ENCODE measurements at places on chromosomes 13 and 19. TPM values are rescaled to one million over a fixed set of nuclear protein-coding genes. Genes with fewer than 3 reads are reported as not detected.

- H3K27ac ChIP-seq: peak overlapping the region; percentile 96
- H3K4me1 ChIP-seq: peaks cover 42% of the 10 kb centered on the region
- no peaks in the 10 kb centered on the region for H3K27me3 ChIP-seq
- DNase-seq: no peak
These were observed 21.2 kb downstream of the ATP11A start for GRCh38 chr13:112710855-112711527.

DNA sequence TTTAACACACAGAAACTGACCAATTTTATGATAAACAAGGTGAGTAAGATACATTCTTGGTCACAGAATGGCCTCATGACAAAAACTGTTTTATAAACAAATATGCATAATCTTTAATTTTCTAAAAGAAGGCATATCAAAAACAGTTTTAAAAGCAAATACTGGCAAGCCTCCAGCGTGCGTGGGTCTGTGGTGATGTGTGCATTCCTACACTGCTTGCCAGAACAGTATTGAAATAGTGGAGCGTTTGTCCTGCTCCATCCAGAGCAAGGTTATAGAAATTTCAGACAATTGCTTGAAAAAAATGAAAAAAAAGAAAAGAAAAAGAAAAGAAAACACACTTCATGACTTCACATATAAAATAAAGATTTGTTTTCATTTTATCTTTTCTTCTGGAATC, 140.9 kb downstream of the MZT1 start:
- H3K4me1 ChIP-seq: no peaks in the 10 kb centered on the region
- H3K36me3 ChIP-seq: no peaks in the 10 kb centered on the region
- H3K4me3 ChIP-seq: no peak overlapping the region
- no peak for DNase-seq
- no peaks in the 10 kb centered on the region for H3K27me3 ChIP-seq

The CYP4F11 gene
- total RNA-seq: not detected

DNA sequence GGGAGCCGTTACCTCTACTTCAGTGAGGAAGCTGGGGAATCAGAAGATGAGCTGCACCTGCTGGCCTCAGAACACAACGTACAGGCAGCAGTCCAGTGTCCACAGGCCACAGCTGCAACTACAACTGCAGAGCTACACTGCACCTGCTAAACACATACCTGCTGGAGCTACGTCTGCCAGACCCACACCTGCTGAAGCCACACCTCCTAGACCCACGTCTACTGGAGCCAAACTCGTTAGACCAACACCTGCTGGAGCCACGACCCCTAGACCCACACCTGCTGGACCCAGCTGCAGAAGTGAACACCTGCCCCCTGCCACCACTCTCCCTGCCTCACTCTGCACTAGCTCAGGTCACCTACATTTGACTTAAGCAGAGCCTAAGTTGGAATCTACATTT, 169.9 kb downstream of the USP12 start:
- no peak overlapping the region for H3K27ac ChIP-seq
- H3K36me3 ChIP-seq: no peaks in the 10 kb centered on the region
- H3K4me3 ChIP-seq: no peak overlapping the region
- DNase-seq: no peak
- peaks cover 16% of the 10 kb centered on the region for H3K27me3 ChIP-seq

DNA sequence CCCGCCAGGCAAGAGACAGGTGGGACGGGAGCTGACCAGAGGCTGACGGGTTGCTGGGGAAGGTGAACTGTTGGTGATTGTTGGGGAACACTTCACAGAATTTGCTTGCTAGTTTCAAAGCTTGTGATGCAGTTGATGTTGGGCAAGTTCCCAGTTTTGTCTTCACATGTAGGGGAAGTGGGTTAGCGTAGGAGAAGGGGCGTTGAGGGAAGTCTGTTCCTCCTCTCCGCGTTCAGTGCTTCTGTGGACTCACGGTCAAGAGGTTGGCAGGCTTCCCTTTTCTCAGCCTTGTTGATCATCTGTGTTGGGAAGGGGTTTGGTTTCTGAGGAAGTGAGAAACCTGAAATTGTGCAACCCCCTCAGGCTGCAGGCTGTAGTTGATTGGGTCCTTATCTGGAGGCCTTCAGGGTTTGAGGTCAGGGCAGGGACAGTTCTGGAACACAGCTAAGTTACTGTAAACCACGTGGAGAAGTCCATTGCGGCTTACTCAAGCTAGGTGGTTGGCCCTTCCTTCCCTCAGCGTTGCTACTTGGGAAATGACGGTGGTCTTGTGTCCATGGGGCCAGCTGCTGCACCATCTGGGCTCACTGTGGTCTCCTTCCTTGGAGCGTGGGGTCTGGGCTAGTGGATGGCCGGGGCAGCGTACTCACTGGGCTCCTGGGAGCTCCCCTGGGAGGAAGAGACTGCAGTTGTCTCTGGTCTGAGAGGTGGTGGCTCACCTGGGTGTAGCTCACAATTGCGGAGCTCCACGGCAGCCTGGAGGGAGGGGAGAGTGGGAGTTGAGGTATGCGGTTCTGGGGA, 7.5 kb downstream of the RPS9 start:
- H3K27me3 ChIP-seq: no peaks in the 10 kb centered on the region
- no peak overlapping the region for H3K4me3 ChIP-seq
- no peak for DNase-seq

DNA sequence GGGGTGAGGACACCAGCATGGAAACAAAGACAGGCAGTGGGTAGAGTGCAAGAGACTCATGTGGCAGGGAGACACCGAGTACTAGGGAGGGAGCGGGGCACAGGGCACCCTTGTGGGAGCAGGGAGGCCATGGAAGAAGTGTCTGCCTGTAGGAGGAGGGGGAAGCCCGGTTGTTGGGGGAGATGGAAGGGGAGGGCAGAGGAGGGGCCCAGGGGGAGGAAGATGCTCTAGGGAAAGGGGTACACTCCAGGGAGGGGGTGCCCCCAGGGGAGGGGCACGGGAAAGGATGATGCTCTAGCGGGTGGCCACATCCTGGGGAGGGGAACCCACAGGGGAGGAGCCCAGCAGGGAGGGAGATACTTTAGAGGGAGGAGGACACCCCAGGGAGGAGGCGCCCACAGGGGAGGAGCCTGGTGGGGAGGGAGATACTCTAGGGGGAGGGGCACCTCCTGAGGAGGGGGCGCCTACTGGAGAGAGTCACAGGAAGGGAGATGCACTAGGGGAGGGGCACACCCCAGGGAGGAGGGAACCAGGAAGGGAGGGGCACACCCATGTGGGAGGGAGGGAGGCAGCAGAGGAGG, 24.9 kb downstream of the CPAMD8 start:
- H3K4me3 ChIP-seq: no peak overlapping the region
- H3K36me3 ChIP-seq: peaks cover 7% of the 10 kb centered on the region
- H3K27ac ChIP-seq: no peak overlapping the region
- H3K4me1 ChIP-seq: no peaks in the 10 kb centered on the region
- DNase-seq: no peak
- H3K27me3 ChIP-seq: no peaks in the 10 kb centered on the region

- no peak overlapping the region for H3K4me3 ChIP-seq
- no peak for DNase-seq
- no peaks in the 10 kb centered on the region for H3K4me1 ChIP-seq
- no peak overlapping the region for H3K27ac ChIP-seq
These were observed 211.2 kb downstream of the OXGR1 start for GRCh38 chr13:96783057-96783456.

DNA sequence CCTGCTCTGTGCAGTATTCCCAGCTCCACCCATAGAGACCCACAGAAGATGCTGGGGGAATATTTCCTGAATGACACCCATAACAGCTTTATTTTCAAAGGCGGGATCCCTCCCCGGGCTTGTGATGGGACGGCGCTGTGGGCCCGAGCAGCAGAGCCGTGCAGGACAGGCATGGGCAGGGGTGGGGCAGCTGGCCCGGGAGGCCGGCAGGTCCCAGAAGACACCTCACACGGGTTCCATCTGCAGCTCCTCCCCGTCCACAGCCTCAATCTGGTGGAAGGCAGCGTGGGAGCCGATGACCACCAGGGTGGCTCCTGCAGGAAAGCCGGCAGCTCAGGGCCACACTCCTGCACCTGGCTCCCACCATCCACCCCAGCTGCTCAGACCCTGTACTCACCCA, 2.5 kb downstream of the RABAC1 start:
- no peaks in the 10 kb centered on the region for H3K36me3 ChIP-seq
- DNase-seq: no peak
- H3K4me3 ChIP-seq: no peak overlapping the region

The MYO1F gene
- 0.15 TPM for total RNA-seq

The MEIS3 gene
- total RNA-seq: 32.2 TPM

- H3K27ac ChIP-seq: no peak overlapping the region
- H3K4me1 ChIP-seq: peaks cover 10% of the 10 kb centered on the region
- no peak overlapping the region for H3K4me3 ChIP-seq
- H3K27me3 ChIP-seq: peaks cover 7% of the 10 kb centered on the region
- no peaks in the 10 kb centered on the region for H3K36me3 ChIP-seq
- DNase-seq: no peak
These were observed 3.3 kb downstream of the ATP5F1D start for GRCh38 chr19:1244693-1245451.

The PDX1 gene
- not detected for total RNA-seq

The PCDH17 gene
- 5.3 TPM for total RNA-seq

DNA sequence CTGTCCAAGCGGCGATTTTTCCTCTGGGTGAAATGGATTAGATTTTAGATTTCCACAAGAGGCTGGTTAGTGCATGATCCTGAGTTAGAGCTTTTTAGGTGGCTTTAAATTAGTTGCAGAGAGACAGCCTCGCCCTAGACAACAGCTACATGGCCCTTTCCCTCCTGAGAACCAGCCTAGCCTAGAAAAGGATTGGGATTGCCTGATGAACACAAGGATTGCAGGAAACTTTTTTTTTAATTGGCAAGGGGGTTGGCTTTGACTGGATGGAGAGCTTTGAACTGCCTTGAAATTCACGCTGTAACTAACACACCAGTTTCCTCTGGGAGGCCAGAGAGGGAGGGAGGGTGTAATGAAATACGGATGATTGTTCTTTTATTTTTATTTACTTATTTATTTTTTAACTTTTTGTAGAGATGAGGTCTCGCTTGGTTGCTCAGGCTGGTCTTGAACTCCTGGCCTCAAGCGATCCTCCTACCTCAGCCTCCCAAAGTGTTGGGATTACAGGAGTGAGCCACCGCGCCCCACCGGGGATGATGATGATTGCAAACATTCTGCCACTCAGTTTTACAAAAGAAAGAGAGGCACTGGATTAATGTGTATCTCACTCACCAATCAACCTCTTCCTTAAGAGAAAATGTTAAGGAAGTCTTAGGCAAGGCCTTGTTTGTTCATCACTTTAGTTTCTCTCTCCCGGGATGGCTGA, 1.9 kb downstream of the LDLR start:
- DNase-seq: no peak
- H3K27ac ChIP-seq: peak overlapping the region; percentile 96
- no peaks in the 10 kb centered on the region for H3K27me3 ChIP-seq
- H3K4me3 ChIP-seq: peak overlapping the region; percentile 93
- H3K36me3 ChIP-seq: no peaks in the 10 kb centered on the region
- peaks cover 29% of the 10 kb centered on the region for H3K4me1 ChIP-seq

- H3K36me3 ChIP-seq: no peaks in the 10 kb centered on the region
- H3K27me3 ChIP-seq: no peaks in the 10 kb centered on the region
- no peak overlapping the region for H3K4me3 ChIP-seq
- H3K27ac ChIP-seq: no peak overlapping the region
- H3K4me1 ChIP-seq: no peaks in the 10 kb centered on the region
These were observed 20.0 kb upstream of the POSTN start for GRCh38 chr13:37618554-37618953.

- H3K36me3 ChIP-seq: no peaks in the 10 kb centered on the region
- DNase-seq: no peak
- H3K4me3 ChIP-seq: no peak overlapping the region
- peaks cover 11% of the 10 kb centered on the region for H3K4me1 ChIP-seq
- H3K27me3 ChIP-seq: no peaks in the 10 kb centered on the region
- no peak overlapping the region for H3K27ac ChIP-seq
These were observed 33.2 kb upstream of the TFDP1 start for GRCh38 chr13:113551081-113552000.

The ZNF813 gene
- total RNA-seq: 24.3 TPM

The TMEM238 gene
- total RNA-seq: 0.15 TPM

DNA sequence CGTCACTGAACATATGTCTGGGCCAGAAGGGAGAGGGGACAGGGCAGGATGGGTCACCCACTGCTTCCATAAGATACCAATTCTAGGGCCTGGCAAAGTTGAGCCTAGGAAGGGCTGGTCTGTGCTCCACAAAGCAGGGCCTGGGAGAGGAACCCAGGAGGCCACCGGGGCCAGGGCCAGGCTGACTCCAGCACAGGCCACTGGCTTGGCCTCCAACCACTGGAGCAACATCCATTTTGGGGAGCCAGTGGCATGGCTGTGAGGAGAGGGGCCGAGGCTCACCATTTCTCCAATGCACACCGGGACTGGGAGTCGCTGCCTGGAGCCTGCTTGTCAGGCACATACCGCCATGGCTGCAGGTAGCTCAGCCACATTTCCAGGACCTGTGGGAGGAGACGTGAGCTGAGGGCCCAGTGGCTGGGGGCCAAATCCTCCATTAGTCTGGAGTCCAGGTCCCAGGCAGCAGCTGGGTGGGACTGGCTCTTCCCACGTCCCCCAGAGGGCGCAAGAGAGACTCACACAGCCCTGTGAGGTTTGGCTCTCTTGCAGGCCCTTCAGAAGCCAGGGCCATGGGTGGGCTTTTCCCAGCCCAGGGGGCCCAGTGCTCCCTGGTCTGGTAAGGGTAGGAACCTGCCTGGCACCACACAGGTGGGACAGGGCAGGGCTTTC, 27.7 kb downstream of the TUBA3C start:
- H3K4me1 ChIP-seq: no peaks in the 10 kb centered on the region
- no peak for DNase-seq
- H3K4me3 ChIP-seq: no peak overlapping the region

DNA sequence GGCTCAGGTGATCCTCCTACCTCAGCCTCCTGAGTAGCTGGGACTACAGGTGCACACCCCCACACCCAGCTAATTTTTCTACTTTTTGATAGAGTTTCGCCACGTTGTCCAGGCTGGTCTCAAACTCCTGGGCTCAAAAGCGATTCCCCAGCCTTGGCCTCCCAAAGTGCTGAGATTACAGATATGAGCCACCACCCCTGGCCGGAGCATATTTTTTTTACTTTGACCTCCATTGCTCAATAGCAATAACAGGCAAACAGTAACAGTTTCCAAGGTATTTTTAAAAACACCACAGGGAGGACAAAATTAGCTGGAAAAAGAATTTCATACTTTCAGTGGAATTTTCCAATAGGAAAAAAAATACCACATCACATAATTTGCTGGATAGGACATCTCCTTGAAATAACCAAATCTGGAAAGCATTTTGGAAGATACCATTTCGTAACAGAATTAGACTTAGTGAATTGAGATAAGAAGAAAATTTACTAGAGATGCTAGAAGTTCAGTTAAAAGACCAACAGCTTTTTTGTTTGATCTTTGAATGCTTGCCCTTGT, 5.2 kb downstream of the DUXA start:
- H3K36me3 ChIP-seq: no peaks in the 10 kb centered on the region
- no peak overlapping the region for H3K27ac ChIP-seq
- H3K27me3 ChIP-seq: no peaks in the 10 kb centered on the region
- no peak for DNase-seq
- H3K4me1 ChIP-seq: no peaks in the 10 kb centered on the region
- no peak overlapping the region for H3K4me3 ChIP-seq

Measured in neural progenitor cell (in vitro differentiated cells).